ENCODE measurements at places on chromosomes 12 and 14. TPM values are rescaled to one million over a fixed set of nuclear protein-coding genes. Genes with fewer than 3 reads are reported as not detected.

DNA sequence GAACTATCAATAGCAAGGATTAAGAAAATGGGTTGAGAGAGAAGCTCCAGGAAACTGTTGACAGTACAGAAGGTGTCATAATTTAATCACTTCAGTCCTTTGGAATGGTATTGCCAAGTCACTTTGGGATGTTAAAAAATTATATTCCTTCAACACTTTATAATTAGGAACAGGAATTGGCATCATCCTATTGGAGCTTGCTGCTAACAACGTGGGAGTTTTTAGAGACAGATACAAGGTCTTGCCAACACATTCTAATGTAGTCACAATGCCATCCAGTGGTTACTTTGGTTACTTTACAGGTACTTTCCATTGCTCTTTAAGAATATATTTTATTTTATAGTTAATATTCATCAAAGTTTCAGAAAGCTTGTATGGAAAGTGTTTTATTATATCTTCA is 310.1 kb downstream of the SYT1 start:
- no peaks in the 10 kb centered on the region for H3K27me3 ChIP-seq
- no peak overlapping the region for H3K4me3 ChIP-seq
- H3K4me1 ChIP-seq = no peaks in the 10 kb centered on the region

DNA sequence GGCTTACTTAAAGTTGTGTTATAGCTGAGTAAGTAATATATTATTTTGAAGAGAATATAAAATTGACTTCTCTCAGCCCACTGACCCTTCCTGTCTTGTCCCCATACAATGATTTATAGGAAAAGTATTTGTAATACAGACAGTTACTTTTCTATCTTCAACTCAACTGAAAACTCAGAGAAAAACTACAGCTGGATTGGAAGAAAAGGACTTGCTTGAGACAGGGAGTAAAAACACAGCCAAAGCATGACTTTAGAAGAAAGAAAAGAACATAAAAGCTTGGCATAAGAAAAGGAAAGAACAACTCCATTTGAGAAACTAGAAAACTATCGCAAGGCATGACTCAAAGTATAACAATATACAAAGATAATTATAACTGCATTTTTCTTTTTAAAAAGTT is 57.5 kb downstream of the MSRB3 start:
- H3K27me3 ChIP-seq = no peaks in the 10 kb centered on the region
- H3K27ac ChIP-seq = no peak overlapping the region
- H3K36me3 ChIP-seq = no peaks in the 10 kb centered on the region
- H3K4me3 ChIP-seq = no peak overlapping the region
- no peaks in the 10 kb centered on the region for H3K4me1 ChIP-seq
- DNase-seq = no peak

GRCh38 chr14:102901633-102902032 is 20.8 kb upstream of the AMN start:
- no peaks in the 10 kb centered on the region for H3K27me3 ChIP-seq
- H3K36me3 ChIP-seq = peaks cover 24% of the 10 kb centered on the region
- H3K4me3 ChIP-seq = no peak overlapping the region

GRCh38 chr12:80233926-80234325 is 134.6 kb downstream of the OTOGL start:
- H3K4me1 ChIP-seq = no peaks in the 10 kb centered on the region
- H3K27me3 ChIP-seq = no peaks in the 10 kb centered on the region
- no peaks in the 10 kb centered on the region for H3K36me3 ChIP-seq
- no peak overlapping the region for H3K27ac ChIP-seq
- no peak for DNase-seq
- no peak overlapping the region for H3K4me3 ChIP-seq

DNA sequence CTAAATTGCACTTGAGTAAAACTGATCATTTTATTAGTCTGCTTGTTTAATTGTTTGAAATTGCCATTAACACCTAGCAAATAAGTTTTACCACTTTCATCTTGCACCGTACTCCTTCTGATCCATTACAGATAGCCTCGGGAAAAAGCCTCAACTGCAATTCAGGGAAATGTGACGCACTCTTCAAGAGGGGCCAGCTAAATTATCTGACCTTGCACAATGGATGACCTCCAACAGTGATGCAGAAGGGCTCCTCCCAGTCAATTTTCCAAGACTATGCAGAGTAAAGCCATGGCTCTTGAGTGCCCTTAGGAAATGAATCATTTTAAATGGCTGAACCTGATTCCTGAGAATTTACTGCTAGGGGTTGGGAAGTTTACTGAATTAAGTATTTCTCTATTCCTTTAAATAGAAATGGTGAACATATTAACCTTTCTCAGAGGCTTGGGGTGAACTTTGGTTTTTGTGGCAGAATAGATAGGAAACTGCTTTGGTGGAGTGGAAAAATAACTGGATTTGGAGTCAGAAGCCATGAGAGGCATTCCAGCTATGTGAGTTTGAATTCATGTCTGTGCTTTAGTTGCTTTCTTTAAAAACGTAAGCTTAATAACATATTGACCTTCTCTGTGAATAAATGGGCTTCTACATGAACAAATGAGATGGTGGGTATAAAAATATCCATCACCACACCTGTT is 64.8 kb upstream of the OVCH1 start:
- peaks cover 25% of the 10 kb centered on the region for H3K36me3 ChIP-seq
- H3K27me3 ChIP-seq = no peaks in the 10 kb centered on the region
- DNase-seq = no peak
- H3K4me3 ChIP-seq = no peak overlapping the region
- H3K4me1 ChIP-seq = no peaks in the 10 kb centered on the region

GRCh38 chr12:3225796-3226180 is 148.6 kb downstream of the TSPAN9 start:
- H3K4me3 ChIP-seq = no peak overlapping the region
- no peak overlapping the region for H3K27ac ChIP-seq
- H3K4me1 ChIP-seq = peaks cover 3% of the 10 kb centered on the region
- no peaks in the 10 kb centered on the region for H3K27me3 ChIP-seq
- DNase-seq = no peak

- no peak overlapping the region for H3K27ac ChIP-seq
- DNase-seq = no peak
- no peaks in the 10 kb centered on the region for H3K27me3 ChIP-seq
- no peaks in the 10 kb centered on the region for H3K4me1 ChIP-seq
- no peak overlapping the region for H3K4me3 ChIP-seq
Observed at GRCh38 chr12:93107514-93108312, 178.6 kb upstream of the EEA1 start.

DNA sequence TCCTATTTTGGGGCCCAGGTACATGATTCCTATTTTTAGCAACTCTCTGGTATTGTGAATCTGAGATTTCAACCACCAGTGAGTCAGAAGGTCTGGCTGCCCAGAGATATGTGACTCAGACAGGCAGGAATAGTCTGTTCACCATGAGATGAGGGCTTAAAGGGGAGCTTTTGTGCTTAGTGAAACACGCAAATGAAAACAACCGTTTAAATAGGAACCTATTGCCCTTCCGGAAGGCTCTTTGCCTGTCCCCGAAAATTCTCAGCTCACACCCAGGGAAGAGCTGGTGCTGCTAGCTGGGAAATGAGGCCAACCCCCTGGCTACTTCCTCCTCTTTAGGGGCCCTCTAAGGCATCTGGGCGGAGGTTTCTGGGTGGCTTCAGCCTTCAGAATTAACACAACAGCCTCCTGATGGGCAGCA is 283.6 kb downstream of the CACNA1C start:
- H3K36me3 ChIP-seq = no peaks in the 10 kb centered on the region
- H3K27me3 ChIP-seq = no peaks in the 10 kb centered on the region
- H3K4me3 ChIP-seq = no peak overlapping the region
- no peak overlapping the region for H3K27ac ChIP-seq
- no peak for DNase-seq

DNA sequence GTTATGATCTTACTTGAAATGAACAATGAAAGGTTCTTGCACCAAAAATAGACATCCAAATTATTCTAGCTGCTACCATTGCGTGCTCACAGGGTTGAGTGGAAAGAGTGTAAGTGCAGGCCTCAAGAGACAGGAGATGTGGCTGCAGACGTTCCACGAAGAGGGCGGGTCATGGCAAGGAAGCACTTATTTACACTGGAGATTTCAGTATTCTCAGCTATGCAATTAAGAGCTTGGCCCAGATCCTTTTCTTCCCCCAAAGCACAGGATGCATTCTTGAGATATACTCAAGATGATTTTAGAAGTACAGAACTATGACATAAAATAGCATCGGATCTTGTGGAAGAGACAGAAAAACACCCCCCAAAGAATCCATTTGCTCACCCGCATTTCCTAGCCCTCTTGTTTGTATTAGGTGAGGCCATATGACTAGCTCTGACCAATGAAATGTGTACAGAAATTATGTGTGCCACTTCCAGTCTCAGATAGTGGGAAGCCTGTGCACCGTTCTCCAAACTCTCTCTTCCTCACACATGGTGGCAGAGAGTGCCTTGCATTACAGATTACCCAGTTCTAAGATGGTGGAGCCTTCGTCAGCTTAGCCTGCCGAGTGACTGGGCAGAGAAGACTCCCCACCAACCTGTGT is 261.4 kb downstream of the TTC8 start:
- H3K4me1 ChIP-seq = no peaks in the 10 kb centered on the region
- no peaks in the 10 kb centered on the region for H3K36me3 ChIP-seq
- no peaks in the 10 kb centered on the region for H3K27me3 ChIP-seq
- DNase-seq = no peak
- H3K4me3 ChIP-seq = no peak overlapping the region

DNA sequence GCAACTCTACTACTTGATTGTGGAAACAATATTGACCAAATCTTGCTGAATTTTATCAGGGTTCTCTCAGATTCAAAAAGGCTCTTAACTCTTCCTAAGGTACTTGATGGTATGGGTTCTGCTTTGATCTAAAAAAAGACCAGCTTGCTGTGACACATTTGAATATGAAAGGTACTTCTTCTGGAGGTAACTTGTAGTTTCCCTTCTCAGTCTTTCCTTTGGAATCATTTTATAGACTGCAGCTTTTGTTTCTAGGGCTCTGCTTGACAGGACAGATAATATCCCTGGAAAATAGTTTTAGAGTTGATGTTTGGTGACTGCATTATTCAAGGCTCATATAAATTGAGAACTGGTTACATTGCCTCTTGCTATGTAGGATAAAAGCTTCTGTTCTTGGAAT is 251.9 kb downstream of the FUT8 start:
- no peaks in the 10 kb centered on the region for H3K36me3 ChIP-seq
- no peaks in the 10 kb centered on the region for H3K27me3 ChIP-seq
- peaks cover 4% of the 10 kb centered on the region for H3K4me1 ChIP-seq
- no peak overlapping the region for H3K27ac ChIP-seq

DNA sequence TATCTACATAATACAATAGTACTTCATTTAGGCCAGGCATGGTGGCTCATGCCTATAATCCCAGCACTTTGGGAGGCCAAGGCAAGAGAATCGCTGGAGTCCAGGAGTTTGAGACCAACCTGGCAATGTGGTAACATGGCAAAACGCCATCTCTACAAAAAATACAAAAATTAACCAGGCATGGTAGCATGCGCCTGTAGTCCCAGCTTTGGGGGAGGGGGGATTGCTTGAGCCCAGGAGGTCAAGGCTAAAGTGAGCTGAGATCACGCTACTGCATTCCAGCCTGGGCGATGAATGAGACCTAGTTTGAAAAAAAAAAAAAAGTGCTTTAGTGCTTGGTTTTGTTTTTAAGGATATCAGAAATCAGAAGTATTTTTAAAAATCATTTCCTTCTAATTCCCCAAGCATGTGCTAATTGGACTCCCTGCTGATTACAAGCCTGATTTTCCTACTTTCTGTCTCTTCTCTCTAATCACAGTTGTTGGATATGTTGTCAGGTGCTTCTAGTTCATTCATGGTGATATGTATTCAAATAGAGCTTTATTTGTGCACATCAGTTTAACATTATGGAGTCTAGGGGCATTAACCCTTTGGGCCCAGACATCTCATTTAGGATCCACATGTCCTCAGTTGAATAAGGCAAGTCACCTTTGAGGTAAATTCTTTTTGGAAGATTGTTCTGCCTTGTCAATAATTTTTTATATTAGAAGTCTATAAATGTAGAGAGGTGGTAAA is 7.0 kb upstream of the KRAS start:
- no peaks in the 10 kb centered on the region for H3K36me3 ChIP-seq
- no peaks in the 10 kb centered on the region for H3K27me3 ChIP-seq
- no peak overlapping the region for H3K27ac ChIP-seq
- no peak overlapping the region for H3K4me3 ChIP-seq
- peak; percentile 48 for DNase-seq
- H3K4me1 ChIP-seq = peaks cover 9% of the 10 kb centered on the region

- H3K4me3 ChIP-seq = no peak overlapping the region
- H3K27ac ChIP-seq = no peak overlapping the region
- H3K36me3 ChIP-seq = no peaks in the 10 kb centered on the region
- no peaks in the 10 kb centered on the region for H3K27me3 ChIP-seq
Observed at GRCh38 chr14:94977016-94977415, 180.3 kb downstream of the DICER1 start.

GRCh38 chr14:73809391-73809790 is 42.2 kb upstream of the PTGR2 start:
- no peak overlapping the region for H3K4me3 ChIP-seq
- H3K36me3 ChIP-seq = no peaks in the 10 kb centered on the region
- no peak for DNase-seq

DNA sequence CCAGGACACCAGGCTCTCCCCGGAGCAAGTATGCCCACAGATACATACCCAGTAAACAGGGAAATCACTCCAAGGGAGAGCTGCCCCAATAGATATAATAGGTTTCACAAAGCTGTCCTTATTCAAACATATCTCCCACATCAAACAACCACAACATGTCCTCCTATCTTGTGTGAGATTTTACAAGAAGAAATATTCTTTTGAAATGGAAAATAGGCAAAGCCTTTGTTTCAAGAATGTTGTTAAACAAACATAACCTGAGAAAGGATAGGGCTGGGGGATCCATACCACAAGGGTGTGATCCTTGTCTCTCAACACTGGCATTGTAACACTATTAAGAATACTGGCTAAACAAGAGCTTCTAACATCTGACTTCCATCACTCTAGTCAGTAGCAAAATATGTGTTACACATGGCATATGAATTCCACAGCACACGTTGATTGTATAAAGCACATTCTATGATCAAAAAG is 32.9 kb downstream of the LGR5 start:
- no peak overlapping the region for H3K27ac ChIP-seq
- no peaks in the 10 kb centered on the region for H3K36me3 ChIP-seq
- H3K27me3 ChIP-seq = no peaks in the 10 kb centered on the region

- H3K4me1 ChIP-seq = no peaks in the 10 kb centered on the region
- H3K27me3 ChIP-seq = no peaks in the 10 kb centered on the region
- no peak for DNase-seq
- no peak overlapping the region for H3K27ac ChIP-seq
Observed at GRCh38 chr12:73274976-73275375, 1002.8 kb downstream of the TRHDE start.

Gene CCDC88C
- 52.4 TPM for total RNA-seq

Gene RAP1B
- 97.7 TPM for total RNA-seq

Gene STON2
- 62.9 TPM for total RNA-seq

Gene AP4S1
- total RNA-seq = 13.7 TPM

Gene PDE3A
- 3.0 TPM for total RNA-seq

Gene APOF
- total RNA-seq = not detected

All from H9 (cell line).